ENCODE measurements at places on chromosomes 5 and 9.

GRCh38 chr9:96186591-96187011 is 115.4 kb downstream of the HSD17B3 start:
- no peak for DNase-seq

- no peak for DNase-seq
These were observed 10.1 kb downstream of the IFNA5 start for GRCh38 chr9:21294904-21295538.

DNA sequence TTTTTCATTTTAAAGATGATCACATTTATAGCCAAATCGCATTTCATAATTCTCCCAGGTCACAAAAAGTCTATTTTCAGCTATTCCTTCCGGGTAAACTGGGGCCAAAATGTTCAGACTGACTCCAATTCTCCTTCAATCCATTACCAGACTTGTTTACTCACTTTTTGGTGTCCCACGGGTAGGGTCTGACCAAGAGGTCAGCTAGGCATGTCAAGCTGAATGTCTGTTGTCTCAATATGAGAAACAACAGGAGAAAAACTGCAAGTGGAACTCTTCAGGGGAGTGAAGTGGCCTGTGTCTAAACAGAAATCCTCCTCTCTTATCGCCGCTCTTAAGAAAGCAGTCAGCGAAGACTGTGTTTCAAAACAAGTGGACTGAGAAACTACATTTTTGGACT is 171.3 kb downstream of the APBA1 start:
- DNase-seq: no peak

DNA sequence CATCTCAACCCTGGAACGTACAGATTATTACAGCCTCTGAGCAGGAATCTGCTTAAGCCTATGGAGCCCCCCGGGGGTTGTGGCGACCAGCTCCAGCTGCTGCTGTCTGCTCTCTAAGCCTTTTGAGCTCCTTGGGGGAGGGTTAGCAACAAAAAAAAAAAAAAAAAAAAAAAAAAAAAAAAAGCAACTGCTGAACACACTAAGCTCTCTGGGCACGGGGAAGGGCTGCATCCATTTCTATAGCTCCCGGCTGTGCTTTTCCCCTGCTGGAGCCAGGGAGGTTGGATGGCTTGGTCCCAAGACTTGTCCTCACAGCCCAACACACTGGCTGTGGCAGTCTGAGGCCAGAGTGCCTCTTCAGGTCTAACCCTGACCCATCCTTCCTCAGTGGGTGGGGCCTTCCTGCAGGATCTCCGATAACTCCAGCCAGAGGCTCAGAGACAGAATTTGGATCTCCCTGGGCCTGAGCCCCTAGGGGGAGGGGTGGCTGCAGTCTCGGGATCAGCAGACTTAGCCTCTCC is 82.1 kb downstream of the FBN2 start:
- DNase-seq: no peak

DNA sequence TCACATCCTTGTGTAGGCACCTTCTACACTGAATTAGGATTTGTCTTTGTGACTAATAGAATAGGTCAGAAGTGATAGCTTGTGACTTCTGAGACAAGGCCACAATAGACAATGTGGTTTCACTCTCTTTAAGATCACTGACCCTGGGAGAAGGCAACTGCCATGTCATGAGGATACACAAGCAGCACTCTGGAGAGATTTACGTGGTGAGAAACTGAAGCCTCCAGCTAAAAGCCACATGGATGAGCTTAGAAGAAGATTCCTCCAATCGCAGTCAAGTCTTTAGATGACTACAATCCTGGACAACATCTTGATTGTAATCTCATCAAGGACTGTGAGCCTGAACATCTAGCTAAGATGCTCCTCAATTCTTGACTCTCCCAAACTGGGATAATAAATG is 206.6 kb downstream of the ESM1 start:
- DNase-seq: no peak

GRCh38 chr5:139696894-139697658 is 48.9 kb downstream of the CXXC5 start:
- DNase-seq: no peak

- no peak for DNase-seq
These were observed 46.7 kb upstream of the CPLX2 start for GRCh38 chr5:175824676-175825075.

DNA sequence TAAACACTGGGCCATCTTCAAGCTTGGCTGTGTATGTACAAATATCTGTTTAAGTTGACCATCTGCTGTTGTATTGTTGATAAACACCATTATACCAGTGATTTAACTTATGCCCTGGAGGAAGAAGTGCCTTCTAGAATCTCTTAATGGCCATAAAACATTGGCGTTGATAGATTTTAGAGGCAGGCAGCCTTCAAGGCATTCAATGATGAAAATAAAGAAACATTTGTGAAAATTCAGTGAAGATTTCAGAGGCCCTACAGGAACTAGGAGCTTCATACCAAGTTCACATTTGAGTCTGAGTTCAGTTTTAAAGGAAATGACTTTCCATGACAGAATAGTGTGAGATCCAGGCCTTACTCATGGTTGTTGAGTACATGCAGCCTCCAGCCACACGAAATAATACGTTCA is 52.2 kb downstream of the MAP1B start:
- DNase-seq: no peak

All from NAMALWA (cell line).